ENCODE measurements at places on chromosomes 11 and 22. TPM values are rescaled to one million over a fixed set of nuclear protein-coding genes. Genes with fewer than 3 reads are reported as not detected.

- no peak for DNase-seq
- no peak overlapping the region for H3K27ac ChIP-seq
- H3K4me3 ChIP-seq: no peak overlapping the region
- H3K27me3 ChIP-seq: no peaks in the 10 kb centered on the region
- H3K36me3 ChIP-seq: no peaks in the 10 kb centered on the region
- H3K4me1 ChIP-seq: peaks cover 15% of the 10 kb centered on the region
These were observed 40.2 kb upstream of the EED start for GRCh38 chr11:86204356-86204755.

DNA sequence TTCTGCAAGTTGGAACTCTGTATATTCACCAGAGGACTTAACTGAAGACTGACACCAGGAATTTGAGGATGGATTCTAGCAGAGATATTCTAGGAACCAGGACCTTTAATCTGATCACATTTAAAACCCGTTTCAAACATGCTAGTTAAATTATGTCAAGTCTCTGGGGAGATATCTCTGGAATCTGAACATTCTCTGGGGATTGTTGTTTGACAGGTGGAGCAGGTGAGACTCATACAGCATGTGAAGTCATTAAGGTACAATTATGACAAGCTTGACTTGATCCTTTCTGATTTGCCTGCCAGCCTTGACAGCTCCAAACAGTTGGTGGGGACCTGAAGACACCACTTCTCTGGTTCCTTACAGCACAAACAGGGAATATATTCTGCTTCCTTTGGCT, 100.3 kb downstream of the FAT3 start:
- no peaks in the 10 kb centered on the region for H3K36me3 ChIP-seq
- H3K27ac ChIP-seq: no peak overlapping the region
- no peak for DNase-seq
- no peak overlapping the region for H3K4me3 ChIP-seq

- no peak overlapping the region for H3K27ac ChIP-seq
- no peak overlapping the region for H3K4me3 ChIP-seq
- no peaks in the 10 kb centered on the region for H3K4me1 ChIP-seq
- DNase-seq: no peak
These were observed 42.1 kb downstream of the PAMR1 start for GRCh38 chr11:35483131-35483820.

DNA sequence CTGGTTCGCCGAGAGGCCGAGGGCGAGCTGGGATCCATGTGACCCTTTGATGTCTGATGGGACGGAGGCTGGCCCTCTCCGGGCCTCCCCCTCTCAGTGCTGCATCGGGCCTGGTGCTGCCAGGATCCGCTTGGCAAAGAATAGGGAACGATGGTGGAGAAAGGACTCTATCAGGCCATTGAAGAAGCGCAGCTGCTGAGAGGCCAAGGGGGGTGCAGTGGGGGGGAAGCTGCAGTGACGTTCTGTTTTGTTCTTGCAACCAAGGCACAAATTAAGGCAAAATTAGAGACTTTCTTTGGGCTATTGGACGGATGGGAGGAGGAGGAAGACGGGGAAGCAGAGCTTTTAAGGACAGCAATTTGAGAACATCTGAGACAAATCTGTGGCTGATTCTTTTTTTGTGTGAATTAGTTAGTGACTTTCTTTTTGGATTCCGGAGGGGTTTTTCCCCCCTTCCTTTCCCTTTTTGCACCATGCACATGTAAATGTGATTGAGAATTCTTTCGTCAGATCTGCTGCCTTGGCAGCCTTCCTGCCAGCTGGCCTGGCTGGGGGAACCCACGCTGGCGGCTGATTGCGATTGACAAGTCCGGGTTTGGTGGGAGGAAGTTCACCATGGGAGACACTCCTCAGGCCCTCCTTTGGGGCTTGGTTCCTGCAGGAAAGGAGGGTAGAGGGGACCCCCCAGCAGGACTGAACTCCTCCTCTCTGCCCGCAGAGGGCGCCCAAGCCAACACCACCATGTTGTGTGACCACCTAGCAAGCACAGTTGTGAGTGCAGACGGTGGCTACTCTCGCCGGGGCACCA, 214.6 kb downstream of the NTM start:
- H3K36me3 ChIP-seq: no peaks in the 10 kb centered on the region
- no peaks in the 10 kb centered on the region for H3K4me1 ChIP-seq
- H3K4me3 ChIP-seq: no peak overlapping the region
- H3K27me3 ChIP-seq: no peaks in the 10 kb centered on the region

DNA sequence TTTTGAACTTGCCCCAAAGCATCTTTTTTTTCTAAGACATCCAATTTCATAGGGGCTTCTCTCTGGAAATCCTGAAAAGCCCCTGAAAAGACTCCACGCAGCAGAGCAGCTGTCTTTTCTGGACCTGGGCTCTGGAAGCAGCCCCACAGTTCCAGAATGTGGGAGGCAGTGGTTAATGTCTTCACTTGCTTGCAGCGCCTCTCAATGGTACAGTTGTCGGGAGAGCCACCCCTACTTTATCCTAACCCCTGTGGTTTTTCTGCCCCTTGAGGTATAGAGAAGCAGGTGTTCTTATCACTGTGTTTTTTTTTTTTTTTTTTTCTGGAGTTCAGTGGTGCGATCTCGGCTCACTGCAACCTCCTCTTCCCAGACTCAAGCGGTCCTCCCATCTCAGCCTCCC, 83.4 kb upstream of the SORL1-AS1 start:
- no peaks in the 10 kb centered on the region for H3K27me3 ChIP-seq
- H3K27ac ChIP-seq: no peak overlapping the region
- H3K36me3 ChIP-seq: peaks cover 88% of the 10 kb centered on the region
- no peak overlapping the region for H3K4me3 ChIP-seq
- no peak for DNase-seq

PANX2 gene
- total RNA-seq: not detected

NXPE4 gene
- total RNA-seq: not detected

CCDC157 gene
- total RNA-seq: 7.1 TPM

- H3K4me3 ChIP-seq: no peak overlapping the region
- H3K27ac ChIP-seq: no peak overlapping the region
- H3K36me3 ChIP-seq: no peaks in the 10 kb centered on the region
- no peaks in the 10 kb centered on the region for H3K27me3 ChIP-seq
- no peaks in the 10 kb centered on the region for H3K4me1 ChIP-seq
- no peak for DNase-seq
These were observed 4.0 kb downstream of the AIFM3 start for GRCh38 chr22:20970939-20971657.

ZP1 gene
- not detected for total RNA-seq

- peak overlapping the region; percentile 96 for H3K27ac ChIP-seq
- H3K27me3 ChIP-seq: no peaks in the 10 kb centered on the region
- peaks cover 50% of the 10 kb centered on the region for H3K4me1 ChIP-seq
These were observed 1.1 kb downstream of the FCHSD2 start for GRCh38 chr11:73141031-73141308.

DNA sequence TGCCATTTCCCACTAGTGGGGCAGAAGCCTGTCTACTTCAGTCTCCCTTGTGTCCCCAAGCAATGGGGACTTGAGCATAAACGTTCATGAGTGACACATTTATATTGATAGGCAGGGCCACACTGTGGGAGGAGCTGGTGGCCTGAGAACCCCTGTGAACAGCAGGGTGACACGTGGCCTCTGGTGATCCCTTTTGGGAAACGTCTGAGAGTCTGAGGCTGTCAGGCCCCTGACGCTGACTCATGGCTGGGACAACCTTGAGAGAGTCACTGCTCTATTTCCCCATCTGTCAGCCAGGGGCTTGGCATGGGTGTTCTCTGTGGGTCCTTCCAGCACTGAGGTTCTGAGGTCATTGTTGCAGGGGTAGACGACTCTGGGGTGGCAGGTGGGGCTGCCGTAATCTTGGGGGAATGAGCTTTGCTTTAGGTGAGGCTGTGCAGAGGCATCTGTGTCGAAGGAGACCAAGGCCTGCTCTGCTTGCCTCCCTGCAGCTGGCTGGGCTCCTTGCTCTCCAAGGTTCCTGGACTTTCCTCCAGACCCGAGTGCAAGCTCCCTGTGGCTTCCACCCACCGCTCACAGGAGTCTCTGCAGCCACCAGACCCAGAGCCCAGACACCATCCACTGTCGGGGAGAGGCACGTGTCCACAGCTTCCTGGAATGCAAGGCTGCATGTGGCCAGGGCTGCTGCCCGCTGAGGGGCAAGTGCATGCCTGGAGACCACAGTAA, 54.7 kb downstream of the SMIM38 start:
- H3K4me1 ChIP-seq: no peaks in the 10 kb centered on the region
- no peak overlapping the region for H3K4me3 ChIP-seq
- no peak for DNase-seq
- H3K27ac ChIP-seq: no peak overlapping the region
- H3K36me3 ChIP-seq: no peaks in the 10 kb centered on the region

MIOX gene
- total RNA-seq: not detected

GRCh38 chr22:27875951-27876350, 43.1 kb downstream of the PITPNB start:
- peaks cover 22% of the 10 kb centered on the region for H3K36me3 ChIP-seq
- no peak overlapping the region for H3K27ac ChIP-seq
- H3K4me3 ChIP-seq: no peak overlapping the region

- DNase-seq: no peak
- no peaks in the 10 kb centered on the region for H3K36me3 ChIP-seq
- H3K27ac ChIP-seq: no peak overlapping the region
- H3K4me1 ChIP-seq: no peaks in the 10 kb centered on the region
These were observed 60.5 kb downstream of the GRAMD1B start for GRCh38 chr11:123490527-123490926.

- DNase-seq: no peak
- no peaks in the 10 kb centered on the region for H3K27me3 ChIP-seq
- no peak overlapping the region for H3K27ac ChIP-seq
- no peaks in the 10 kb centered on the region for H3K36me3 ChIP-seq
These were observed 227.5 kb downstream of the ADAMTS15 start for GRCh38 chr11:130675917-130676316.

DNA sequence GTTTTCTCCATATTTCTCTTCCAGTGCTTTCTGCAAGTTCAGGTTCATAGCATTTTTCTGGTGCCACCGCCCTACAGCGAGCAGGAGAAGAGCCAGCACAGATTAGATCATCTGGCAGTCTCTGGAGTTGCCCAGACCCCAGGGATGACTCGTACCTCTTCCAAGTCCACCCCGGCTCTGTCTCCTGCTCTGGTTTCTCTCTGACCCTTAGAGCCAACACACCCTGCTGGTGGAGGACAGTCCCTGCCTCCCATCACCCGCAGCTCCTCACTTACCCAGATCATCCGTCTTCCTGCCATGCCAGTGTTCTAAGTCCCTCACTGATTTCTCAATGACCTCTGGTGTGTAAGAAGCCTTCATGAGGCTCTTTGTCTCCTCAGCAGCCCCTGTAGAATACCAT, 28.0 kb downstream of the TST start:
- H3K4me1 ChIP-seq: no peaks in the 10 kb centered on the region
- peaks cover 15% of the 10 kb centered on the region for H3K27me3 ChIP-seq
- no peak overlapping the region for H3K4me3 ChIP-seq
- no peak overlapping the region for H3K27ac ChIP-seq

MS4A1 gene
- total RNA-seq: 0.79 TPM

DNA sequence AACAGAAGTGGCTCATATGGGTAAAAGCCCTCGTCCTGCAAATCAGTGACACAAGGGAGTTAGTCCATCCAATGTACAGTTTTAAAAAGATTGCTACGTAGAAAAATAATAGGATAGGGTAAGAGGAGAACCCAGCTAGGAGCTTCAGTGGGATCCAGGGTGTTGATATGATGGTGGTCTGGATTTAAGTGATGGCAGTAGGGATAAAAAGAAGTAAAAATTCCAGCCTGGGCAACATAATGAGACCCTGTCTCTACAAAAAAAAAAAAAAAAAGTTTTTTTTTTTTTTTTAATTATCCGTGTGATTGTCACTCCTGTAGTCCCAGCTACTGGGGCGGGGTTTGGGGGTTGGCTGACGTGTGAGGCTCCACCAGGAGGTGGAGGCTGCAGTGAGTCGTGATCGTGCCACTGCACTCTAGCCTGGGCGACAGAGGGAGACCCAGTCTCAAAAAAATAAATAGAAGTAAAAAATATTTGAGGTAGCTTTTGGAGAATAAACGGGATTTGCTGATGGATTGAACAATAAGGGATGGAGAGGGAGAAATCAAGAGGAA, 7.0 kb upstream of the L3MBTL2 start:
- H3K4me1 ChIP-seq: peaks cover 19% of the 10 kb centered on the region
- peaks cover under 1% of the 10 kb centered on the region for H3K27me3 ChIP-seq
- no peak overlapping the region for H3K27ac ChIP-seq
- no peaks in the 10 kb centered on the region for H3K36me3 ChIP-seq
- peak overlapping the region; percentile 86 for H3K4me3 ChIP-seq
- peak; percentile 21 for DNase-seq

GRCh38 chr11:65126624-65127274, 4.6 kb downstream of the MRPL49 start:
- no peak overlapping the region for H3K4me3 ChIP-seq
- no peaks in the 10 kb centered on the region for H3K27me3 ChIP-seq
- no peak for DNase-seq
- peaks cover 11% of the 10 kb centered on the region for H3K4me1 ChIP-seq
- H3K27ac ChIP-seq: no peak overlapping the region

- no peak overlapping the region for H3K4me3 ChIP-seq
- H3K36me3 ChIP-seq: no peaks in the 10 kb centered on the region
- H3K4me1 ChIP-seq: no peaks in the 10 kb centered on the region
These were observed 460.9 kb upstream of the CCDC90B start for GRCh38 chr11:83746921-83747585.

GRCh38 chr11:69374110-69374945, 80.4 kb downstream of the MYEOV start:
- no peak overlapping the region for H3K4me3 ChIP-seq
- H3K4me1 ChIP-seq: no peaks in the 10 kb centered on the region
- H3K27me3 ChIP-seq: no peaks in the 10 kb centered on the region
- no peaks in the 10 kb centered on the region for H3K36me3 ChIP-seq

MPPED2 gene
- total RNA-seq: 0.96 TPM

GRCh38 chr11:130588471-130588870, 140.0 kb downstream of the ADAMTS15 start:
- no peak for DNase-seq
- H3K4me3 ChIP-seq: no peak overlapping the region
- H3K4me1 ChIP-seq: no peaks in the 10 kb centered on the region
- H3K36me3 ChIP-seq: no peaks in the 10 kb centered on the region

APOL4 gene
- not detected for total RNA-seq

- no peak overlapping the region for H3K27ac ChIP-seq
- DNase-seq: no peak
- H3K4me3 ChIP-seq: no peak overlapping the region
These were observed 681.1 kb downstream of the OPCML start for GRCh38 chr11:132851247-132851646.

- no peaks in the 10 kb centered on the region for H3K36me3 ChIP-seq
- H3K27me3 ChIP-seq: no peaks in the 10 kb centered on the region
- H3K27ac ChIP-seq: no peak overlapping the region
- no peak overlapping the region for H3K4me3 ChIP-seq
These were observed 85.2 kb upstream of the IGLL5 start for GRCh38 chr22:22802339-22802970.

GRCh38 chr22:37808294-37808657, 542 bp downstream of the GCAT start:
- no peak for DNase-seq
- H3K4me1 ChIP-seq: peaks cover 36% of the 10 kb centered on the region
- H3K36me3 ChIP-seq: no peaks in the 10 kb centered on the region
- H3K4me3 ChIP-seq: peak overlapping the region; percentile 5

DNA sequence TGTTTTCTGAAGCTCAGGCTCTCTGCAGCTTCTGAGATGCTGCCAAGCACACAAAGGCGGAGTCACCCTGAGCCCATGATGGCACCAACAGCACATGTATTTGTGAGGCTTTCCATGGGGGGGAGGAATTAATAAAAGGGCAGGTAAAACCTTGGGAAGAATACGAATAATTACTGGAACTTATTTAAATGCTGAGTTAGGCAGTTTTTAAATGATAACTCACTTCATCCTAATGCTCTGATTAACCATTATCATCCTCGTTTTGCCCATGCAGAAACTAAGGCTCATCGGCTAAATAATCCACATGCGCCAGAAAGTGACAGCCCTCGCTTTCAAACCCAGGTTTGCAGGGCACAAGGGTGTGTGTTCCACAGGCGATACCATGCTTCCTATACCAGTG, 35.4 kb downstream of the LARGE1 start:
- no peaks in the 10 kb centered on the region for H3K36me3 ChIP-seq
- H3K4me3 ChIP-seq: no peak overlapping the region
- DNase-seq: no peak
- H3K27me3 ChIP-seq: no peaks in the 10 kb centered on the region

Data from CD4-positive, CD25-positive, alpha-beta regulatory T cell (primary cell).